NCI-H146 (cell line): ENCODE measurements at places on chromosomes 3 and 15.

DNA sequence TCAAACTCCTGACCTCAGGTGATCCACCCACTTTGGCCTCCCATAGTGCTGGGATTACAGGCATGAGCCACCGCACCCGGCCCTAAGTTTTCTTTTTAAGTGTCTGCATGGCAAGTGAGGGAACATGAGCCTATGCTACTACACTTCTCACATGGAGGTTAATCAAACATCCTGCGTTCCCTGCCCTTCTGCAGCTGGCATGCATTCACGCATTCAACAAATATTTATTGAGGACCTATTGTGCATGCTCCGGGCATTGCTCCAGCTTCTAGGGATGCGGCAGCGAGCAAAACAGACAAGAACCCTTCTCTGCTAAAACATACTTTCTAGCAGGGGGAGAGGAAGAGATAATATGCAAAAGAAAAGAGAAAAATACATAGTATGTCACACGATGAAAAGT, 42.6 kb upstream of the ACKR4 start:
- peak; percentile 93 for DNase-seq

DNA sequence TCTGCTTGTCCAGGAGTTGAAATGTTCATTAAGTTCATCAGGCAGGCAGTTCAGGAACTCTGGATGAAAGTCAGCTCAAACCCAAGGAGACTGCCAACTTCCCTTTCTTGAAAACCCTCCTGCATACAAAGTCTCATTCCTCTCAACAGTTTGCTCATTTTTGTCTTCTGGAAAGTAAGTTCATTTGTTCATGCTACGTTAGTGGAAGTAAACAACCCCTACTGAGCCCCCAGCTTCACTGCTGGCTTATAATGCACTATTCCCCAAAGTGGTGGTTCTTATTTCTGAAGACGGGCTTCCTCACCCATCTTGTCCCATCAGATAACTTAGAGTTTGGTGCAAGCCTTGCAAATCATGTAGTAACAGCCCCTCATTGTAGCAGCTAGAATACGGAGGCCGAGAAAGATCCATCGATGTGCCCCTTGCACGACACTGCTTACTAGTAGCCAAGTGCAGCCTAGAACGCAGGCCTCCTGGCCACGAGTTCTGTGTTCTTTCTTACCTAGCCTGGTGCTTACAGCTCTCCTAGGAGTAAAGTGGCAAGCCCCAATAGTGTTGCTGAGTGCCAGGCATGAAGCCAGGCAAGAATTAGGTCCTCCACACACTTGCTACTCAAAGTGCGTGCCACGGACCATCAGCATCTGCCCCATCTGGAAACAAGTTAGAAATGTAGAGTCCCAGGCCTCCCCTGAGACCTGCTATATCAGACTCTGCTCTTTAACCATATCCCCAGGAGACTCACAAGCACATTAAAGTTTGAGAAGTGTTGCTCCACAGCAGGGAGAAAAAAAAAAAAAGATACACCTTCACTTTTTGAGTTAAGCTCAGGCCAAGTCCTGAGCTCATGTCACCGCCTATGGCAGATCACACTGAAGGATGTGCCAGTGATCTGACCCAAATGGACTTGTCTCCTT, 82.5 kb downstream of the RFTN1 start:
- no peak for DNase-seq

DNA sequence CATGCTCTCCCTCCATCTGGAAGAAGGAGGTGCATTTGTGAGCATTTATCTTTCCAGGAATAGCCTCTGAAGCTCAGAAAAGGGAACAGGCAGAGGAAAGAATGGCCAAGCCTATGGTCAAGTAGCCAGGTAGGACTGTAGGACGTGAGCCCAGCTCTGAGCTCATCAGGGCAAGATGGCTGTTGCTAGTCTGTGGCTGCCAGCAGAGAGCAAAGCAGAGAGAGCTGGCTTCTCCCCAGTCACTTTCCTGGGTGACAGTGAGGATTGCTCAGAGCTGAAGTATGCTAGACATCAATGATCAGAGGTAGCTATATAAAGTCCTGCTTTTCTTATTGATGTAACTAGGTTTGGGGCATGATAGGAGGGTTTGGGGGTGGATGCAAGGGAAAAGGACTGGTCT, 146.1 kb upstream of the SLC24A5 start:
- DNase-seq: no peak

DNA sequence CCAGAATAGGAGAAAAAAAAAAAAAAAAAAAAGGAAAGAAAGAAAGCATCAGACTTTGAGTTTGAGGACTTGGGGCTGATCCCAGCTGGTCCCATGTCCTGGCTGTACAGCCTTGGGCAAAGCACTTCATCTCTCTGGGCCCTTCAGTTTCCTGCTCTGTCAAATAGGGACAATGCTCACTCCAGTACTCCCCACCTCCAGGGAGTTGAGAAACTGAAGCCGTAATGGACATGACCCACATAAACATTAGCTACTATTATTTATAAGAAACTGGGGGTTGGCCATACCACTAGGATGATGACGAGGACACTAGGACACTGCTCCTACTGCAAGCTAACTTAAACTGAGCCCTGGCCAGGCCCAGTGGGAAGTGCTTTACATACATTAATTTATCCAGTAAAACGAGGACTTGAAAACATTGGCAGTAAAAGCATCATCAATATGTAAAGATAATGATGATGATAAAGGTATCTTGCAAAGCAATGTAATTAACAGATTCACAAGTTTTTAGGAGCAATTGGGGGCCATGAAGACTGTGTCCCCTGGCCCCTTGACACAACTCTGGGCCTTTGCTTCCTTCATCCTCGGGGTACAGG, 22.9 kb upstream of the SMAD6 start:
- DNase-seq: no peak

- DNase-seq: peak; percentile 59
Measured at GRCh38 chr15:64010719-64011118, 35.6 kb downstream of the DAPK2 start.

DNA sequence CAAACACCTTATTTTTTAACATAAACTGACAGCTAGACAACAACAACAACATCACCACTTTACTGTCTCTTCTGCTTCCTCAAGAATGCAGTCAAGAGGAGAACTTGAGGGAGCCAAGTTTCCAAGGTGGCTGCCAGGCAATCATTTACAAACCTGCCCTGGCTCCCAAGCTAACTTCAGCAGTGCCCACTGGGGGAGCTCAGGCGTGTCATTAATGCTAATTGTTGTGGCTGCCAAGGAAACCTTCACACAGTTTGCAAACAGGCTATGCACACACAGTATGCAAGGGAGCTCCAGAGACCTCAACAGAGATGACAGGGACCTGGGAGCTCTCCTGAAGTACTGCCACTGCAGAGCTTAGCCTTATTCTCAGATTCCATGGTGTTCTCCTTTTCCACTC, 2.1 kb downstream of the DZIP1L start:
- DNase-seq: peak; percentile 83

- no peak for DNase-seq
Measured at GRCh38 chr3:16912400-16913263, 27.9 kb downstream of the PLCL2 start.

DNA sequence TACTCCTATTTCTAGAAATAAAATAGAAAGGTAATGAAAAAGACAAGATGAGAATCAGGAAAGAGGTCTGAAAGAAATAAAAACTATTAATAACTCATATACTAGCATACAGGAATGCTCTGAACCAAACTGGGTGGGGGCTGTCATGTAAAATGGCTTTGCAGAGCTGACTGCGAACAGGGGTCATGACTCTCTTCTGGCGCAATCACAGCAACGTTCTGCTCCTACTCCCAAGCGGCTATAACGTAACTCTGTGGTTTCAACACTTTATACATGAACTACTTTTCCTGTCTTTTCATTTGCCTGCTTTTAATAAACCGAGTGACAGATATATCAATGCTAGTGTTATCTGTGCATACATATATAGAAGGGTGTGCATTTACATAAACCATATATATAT, 116.7 kb downstream of the DLG1 start:
- peak; percentile 22 for DNase-seq

GRCh38 chr3:114550165-114550564, 256.3 kb downstream of the TIGIT start:
- DNase-seq: no peak

DNA sequence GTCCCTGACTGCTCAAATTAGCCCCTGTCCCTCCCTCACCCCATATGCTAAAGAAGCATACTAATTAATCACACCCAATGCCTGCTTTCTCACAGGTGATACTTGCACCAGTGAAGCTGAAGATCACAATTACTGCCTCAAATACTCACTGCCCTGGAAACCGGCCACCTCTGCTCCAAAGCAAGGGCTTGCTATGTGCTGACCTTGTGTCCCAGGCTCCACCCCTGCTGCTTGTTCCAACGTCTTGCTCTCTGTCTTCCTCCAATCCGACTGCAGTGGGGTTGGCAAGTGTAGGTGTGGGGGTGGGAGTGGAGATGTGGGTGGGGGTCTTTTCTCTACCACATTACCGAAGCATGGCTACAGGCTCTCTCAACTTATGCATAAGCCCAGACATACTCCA, 55.7 kb upstream of the PSMD6 start:
- no peak for DNase-seq
